ENCODE measurements at places on chromosomes 3 and 15. TPM values are rescaled to one million over a fixed set of nuclear protein-coding genes. Genes with fewer than 3 reads are reported as not detected.

DNA sequence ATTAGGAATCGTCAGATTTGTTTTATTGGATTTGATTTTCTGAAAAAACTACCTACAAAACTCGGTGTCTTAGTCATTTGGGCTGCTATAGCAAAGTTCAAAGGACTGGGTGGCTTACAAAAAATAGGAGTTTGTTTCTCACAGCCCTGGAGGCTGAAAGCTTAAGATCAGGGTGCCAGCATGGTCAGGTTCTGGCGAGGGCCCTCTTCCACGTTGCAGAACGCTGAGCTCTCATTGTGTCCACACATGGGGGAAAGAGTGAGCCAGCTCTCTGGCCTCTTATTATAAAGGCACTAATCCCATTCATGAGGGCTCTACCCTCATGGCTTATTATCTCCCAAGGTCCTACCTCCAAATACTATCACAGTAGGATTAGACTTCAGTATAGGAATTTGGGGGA lies 40.6 kb upstream of the MRPS22 start:
- no peaks in the 10 kb centered on the region for H3K27me3 ChIP-seq
- H3K27ac ChIP-seq = peak overlapping the region; percentile 81
- peaks cover 41% of the 10 kb centered on the region for H3K4me1 ChIP-seq
- no peaks in the 10 kb centered on the region for H3K36me3 ChIP-seq

DNA sequence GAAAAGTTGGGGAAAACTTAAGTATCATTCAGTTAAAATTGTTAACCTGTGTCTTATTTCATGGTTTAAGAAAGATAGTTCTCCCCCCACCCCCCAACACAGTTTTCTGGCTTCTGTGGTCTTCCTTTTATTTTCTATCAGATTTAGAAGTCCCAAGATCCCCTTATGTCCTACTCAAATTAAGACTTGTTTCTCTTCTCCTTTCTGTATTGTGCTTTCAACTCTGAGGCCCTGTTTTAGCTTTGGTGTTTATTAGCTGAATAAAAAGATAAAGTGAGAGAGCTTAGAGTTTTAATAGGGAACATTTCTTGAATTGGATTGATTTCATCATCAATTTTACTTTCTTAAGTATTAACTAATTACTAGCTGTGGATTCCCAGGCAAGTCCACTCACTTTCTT lies 62.6 kb downstream of the AKAP13 start:
- H3K4me1 ChIP-seq = peaks cover 40% of the 10 kb centered on the region
- H3K27ac ChIP-seq = peak overlapping the region; percentile 62
- H3K36me3 ChIP-seq = no peaks in the 10 kb centered on the region
- H3K4me3 ChIP-seq = no peak overlapping the region
- no peaks in the 10 kb centered on the region for H3K27me3 ChIP-seq
- DNase-seq = no peak

GRCh38 chr3:120029749-120030148 lies 64.5 kb downstream of the GSK3B start:
- H3K27ac ChIP-seq = no peak overlapping the region
- no peak for DNase-seq
- no peaks in the 10 kb centered on the region for H3K36me3 ChIP-seq
- H3K4me1 ChIP-seq = no peaks in the 10 kb centered on the region

DNA sequence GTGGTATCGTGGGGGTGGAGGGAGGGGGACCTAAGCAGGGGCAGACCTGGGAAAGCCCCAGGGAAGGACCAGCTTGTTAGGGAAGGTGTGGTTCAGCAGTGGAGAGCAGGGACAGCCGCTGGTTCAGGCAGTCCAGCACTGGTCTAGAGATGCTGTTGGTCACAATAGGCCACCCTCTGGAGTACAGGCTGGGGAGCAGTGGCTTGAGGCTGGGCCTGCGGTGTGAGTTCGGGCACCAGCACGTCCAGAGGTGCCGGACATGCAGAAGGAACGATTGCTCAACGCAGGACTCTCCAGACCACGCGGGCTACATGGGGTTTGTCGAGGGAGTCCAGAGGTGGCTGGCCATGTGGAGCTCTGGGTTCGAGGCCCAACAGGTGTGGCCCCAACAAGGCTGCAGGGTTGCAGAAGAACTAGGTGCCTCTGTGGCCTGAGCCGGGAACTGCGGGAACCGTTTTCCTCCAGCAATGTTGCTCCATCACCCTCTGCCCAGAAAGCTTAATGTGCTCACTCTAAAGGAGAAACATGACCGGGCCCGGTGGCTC lies 143.9 kb downstream of the APBA2 start:
- no peaks in the 10 kb centered on the region for H3K4me1 ChIP-seq
- H3K27ac ChIP-seq = no peak overlapping the region
- no peak for DNase-seq

DNA sequence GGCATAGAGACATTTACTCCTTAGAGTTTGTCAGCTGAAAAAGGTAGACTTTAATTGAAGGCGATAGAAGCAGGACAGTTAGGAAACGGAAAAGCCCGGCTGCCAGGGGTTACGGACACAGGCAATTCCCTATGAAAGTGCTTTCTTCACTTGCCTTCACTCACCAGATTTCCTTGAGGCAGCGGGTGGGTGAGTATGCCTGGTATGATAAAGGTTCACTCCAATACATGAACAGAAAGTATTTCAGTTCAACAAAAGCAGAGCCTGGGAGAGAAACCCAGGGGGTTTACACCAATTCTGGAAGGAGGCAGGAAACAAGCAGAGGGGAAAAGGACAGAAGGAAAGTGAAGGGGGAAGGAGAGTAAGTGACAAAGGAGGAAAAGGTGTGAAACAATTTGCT lies 53.9 kb downstream of the QTRT2 start:
- no peak for DNase-seq
- H3K36me3 ChIP-seq = no peaks in the 10 kb centered on the region
- H3K27ac ChIP-seq = no peak overlapping the region
- no peaks in the 10 kb centered on the region for H3K4me1 ChIP-seq

- no peaks in the 10 kb centered on the region for H3K27me3 ChIP-seq
- DNase-seq = no peak
- H3K27ac ChIP-seq = no peak overlapping the region
- no peaks in the 10 kb centered on the region for H3K4me1 ChIP-seq
- H3K4me3 ChIP-seq = no peak overlapping the region
- H3K36me3 ChIP-seq = no peaks in the 10 kb centered on the region
Observed at GRCh38 chr3:105656651-105657504, 211.9 kb downstream of the CBLB start.

DNA sequence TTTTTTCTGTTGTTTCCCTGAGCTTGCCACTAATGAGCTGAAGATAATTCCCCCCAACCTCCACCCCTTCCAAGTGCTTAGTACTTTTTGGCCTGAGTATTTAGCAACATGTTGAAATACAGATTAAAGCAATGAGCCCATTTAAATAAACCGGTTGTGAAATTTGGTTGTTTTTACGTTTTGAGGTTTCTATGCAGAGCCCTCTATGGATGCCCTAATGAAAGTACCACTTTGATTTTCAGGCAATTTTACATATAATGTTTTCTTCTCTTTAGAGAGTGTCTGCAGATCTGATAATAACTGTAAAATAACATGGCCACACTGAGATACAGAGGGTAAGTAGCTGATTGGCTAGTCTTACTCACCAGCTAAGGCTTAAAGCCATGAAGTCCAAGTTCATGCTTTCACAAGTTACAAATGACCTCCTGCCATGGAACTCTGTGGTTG lies 139.4 kb upstream of the SLC7A14 start:
- no peak overlapping the region for H3K27ac ChIP-seq
- no peaks in the 10 kb centered on the region for H3K4me1 ChIP-seq
- H3K36me3 ChIP-seq = no peaks in the 10 kb centered on the region
- H3K4me3 ChIP-seq = no peak overlapping the region

DNA sequence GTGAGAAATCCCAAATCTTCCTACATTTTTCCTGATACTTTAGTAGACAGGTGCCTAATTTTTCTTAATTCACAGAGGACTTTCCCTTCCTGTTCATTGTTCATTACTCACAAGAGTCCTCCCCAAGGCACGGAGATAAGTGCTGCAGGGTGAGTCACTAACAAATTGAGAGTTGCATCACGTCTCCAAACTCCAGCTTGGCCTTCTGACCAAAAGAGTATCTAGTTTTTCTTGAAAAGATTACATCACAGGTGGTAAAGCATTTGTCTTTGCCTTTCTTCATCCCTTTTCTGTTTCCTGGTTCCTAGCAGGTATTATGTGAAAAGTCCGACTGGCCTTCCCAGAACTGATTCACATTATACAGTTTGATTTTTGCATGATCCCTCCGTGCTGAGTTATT lies 24.9 kb upstream of the RASGRP1 start:
- H3K27me3 ChIP-seq = no peaks in the 10 kb centered on the region
- H3K27ac ChIP-seq = no peak overlapping the region
- H3K4me3 ChIP-seq = no peak overlapping the region
- H3K36me3 ChIP-seq = no peaks in the 10 kb centered on the region
- H3K4me1 ChIP-seq = no peaks in the 10 kb centered on the region

GRCh38 chr3:109597444-109597843 lies 260.1 kb upstream of the DPPA4 start:
- H3K4me3 ChIP-seq = no peak overlapping the region
- no peaks in the 10 kb centered on the region for H3K4me1 ChIP-seq
- H3K36me3 ChIP-seq = no peaks in the 10 kb centered on the region
- no peak for DNase-seq
- H3K27ac ChIP-seq = no peak overlapping the region
- no peaks in the 10 kb centered on the region for H3K27me3 ChIP-seq

DNA sequence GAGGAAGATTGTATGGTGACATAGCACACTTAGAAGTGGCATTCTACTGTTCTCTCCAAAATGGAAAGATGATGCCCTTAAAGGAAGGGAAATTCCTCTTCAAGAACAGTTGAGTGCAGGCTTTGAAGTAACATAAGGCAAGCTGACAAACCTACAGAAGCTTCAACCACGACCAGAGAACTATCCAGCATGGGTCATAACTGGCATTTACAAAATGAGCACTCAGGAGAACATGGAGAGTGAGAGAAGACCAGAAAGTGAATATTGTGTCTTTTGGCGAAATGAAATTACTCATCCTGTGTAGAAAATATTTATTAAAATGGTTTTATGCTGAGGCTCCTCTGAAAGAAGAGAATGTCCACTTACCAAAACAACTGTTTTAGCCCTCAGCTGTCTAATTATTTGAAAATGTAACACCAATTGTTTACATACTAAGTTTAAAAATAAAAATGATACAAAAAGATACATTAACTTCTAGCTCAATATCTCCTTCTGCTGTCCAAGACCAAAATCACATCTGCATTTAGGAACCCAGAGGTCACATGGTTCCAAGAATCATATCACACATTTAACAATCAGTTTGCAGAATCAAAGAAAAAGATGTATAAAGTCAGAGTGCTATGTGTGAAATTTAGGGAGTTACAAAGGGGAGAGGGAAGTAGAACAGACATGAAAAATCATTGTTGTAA lies 216.9 kb downstream of the ATP8B4 start:
- no peak for DNase-seq
- H3K27ac ChIP-seq = no peak overlapping the region
- H3K36me3 ChIP-seq = no peaks in the 10 kb centered on the region
- no peaks in the 10 kb centered on the region for H3K4me1 ChIP-seq
- H3K27me3 ChIP-seq = no peaks in the 10 kb centered on the region

DNA sequence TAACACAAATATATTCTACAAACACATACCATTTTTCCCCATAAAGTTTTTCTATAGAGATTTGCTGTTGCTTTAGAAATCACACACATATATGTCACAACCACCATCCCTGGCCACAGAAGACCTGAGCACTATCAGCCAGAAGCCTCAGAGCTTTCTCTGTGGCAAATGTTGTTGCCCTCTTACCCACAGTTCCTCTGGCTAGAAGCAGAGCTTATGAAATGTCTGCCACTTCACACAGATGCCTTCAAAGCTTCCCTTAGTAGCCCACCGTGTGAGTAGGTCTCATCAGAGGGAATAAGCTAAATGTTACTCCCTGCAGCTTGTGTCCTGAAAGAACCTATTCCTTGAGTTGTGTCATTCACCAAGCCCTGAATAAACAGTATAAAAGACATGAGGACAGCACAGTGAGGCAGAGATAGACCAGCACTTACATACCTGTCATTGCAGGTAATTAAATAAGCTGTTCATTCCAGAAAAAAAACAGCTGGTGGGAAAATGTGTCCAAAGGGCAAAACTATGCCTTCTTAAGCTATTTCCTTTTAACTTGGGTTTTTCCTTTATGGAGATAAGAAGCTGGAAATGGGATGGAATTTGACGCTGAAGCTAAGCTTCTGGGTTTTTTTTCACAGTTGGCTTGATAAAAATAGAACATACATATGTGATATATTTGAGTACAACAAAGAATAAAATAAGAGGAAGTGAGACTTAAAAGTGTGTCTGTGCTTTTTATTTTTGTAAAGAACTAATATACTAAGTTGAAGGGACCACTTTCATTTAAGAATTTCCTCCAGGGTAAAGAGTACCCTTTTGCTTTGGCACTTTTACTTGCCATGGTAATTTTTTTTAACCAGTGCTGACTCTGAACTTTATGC lies 391.4 kb downstream of the KCNH8 start:
- H3K4me1 ChIP-seq = no peaks in the 10 kb centered on the region
- H3K4me3 ChIP-seq = no peak overlapping the region
- no peaks in the 10 kb centered on the region for H3K36me3 ChIP-seq
- no peaks in the 10 kb centered on the region for H3K27me3 ChIP-seq

DNA sequence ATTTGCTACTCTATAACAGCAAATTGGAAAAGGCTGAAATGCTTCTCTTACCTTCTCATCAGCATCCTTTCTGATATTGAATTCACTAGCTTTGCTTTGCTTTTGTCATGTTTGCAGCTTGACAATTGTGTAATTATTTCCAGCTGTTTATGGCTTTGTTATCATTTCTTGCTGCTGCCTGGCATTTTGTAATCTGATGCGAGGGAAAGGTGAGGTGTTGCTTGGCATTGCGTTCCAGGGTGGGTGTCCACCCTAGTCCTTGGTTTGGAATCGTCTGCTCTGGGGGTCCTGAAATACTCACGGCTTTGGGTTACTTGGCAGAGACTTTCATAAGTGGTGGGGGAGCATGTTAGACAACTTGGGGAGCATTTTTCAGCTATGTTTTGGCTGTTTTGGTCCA lies 2.9 kb downstream of the CACNA2D3 start:
- no peak overlapping the region for H3K4me3 ChIP-seq
- no peak overlapping the region for H3K27ac ChIP-seq
- peaks cover 16% of the 10 kb centered on the region for H3K27me3 ChIP-seq

DNA sequence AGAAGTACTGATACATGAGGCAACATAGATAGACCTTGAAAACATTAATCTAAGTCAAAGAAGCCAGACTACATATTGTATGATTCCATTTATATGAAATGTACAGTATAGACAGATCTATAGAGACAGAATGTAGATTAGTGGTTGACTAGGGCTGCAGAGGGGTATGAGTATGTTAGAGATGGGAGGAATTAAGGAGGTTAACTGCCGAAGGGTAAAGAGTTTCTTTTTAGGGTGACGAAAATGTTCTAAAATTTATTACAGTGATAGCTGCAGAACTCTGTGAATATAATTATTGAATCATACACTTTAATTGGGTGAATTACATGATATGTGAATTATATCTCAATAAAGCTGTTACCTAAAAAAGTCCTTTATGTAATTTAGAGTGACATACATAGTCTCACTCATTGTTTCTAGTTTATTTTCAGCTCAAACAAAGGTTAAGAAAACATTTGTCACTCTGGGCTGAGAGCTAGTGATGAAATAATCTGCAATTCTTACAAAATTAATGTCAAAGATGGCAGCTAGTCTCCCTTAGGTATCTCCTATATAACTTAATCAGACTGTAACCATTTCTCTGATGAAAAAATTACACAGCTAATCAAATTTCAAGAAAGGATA lies 61.4 kb downstream of the DENND4A start:
- peak; percentile 33 for DNase-seq
- H3K4me1 ChIP-seq = no peaks in the 10 kb centered on the region
- H3K27me3 ChIP-seq = no peaks in the 10 kb centered on the region
- H3K27ac ChIP-seq = no peak overlapping the region
- H3K36me3 ChIP-seq = no peaks in the 10 kb centered on the region

Gene OR5AC2
- not detected for total RNA-seq

Gene ZNF620
- 1.3 TPM for total RNA-seq

Gene KIF7
- 6.5 TPM for total RNA-seq

Gene IL5RA
- not detected for total RNA-seq

Gene LINGO1
- total RNA-seq = 18.2 TPM
